Activated T-cell treated with anti-CD3 and anti-CD28 coated beads for 1 hour (primary cell): ENCODE measurements at places on chromosomes 3 and 15.

DNA sequence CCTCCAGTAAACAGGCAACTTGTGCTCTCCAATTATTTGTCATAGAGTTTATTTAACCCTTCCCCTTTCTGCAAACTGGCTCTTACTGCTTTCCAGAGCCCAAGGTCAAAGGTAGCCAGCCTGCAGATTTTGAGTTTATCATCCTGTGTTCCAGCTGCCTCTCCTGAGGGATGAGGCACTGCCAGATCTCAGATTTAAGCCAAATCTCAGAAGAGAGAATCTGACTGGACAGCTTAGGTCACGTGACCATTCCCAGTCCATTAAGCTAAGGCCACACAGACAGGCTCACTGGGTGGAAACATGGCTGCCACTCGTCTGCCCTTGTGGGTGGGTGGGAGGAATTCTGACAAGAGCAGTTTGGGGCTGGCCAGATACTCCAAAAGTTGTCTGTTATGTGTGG, 8.6 kb upstream of the SIAH2 start:
- no peak for DNase-seq

- no peak for DNase-seq
These were observed 2.0 kb upstream of the CLDN16 start for GRCh38 chr3:190385731-190386688.

- DNase-seq, result no peak
These were observed 116.3 kb downstream of the MEX3B start for GRCh38 chr15:81929557-81929956.

DNA sequence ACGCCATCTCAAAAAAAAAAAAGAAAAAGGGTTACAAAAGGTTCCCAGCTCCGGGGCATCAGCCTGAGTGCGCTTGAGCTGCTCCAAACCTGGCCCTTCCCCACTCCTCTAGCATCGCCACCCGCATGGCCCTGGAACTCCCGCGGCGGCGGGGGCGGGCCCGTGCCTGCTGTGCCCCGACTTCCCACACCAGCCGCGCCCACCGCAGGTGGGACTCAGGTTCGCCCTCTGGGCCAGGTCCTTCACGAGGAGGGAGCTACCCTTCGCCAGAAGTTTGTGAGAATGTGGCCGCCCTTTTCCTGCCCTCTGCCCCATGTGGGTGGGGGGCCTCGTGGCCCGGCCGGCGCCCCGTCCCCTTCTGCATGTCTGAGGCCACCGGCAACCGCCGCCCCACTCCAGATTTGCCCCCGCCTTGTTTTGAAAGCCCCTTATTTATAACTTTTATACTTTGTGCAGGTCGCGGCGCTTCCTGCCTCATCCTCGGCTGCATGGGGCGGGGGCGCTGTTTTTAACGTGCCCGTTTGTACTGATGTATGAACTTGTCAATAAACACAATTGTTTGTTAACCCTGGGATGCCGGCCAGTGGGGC, 507 bp upstream of the JMJD7 start:
- DNase-seq, result no peak

DNA sequence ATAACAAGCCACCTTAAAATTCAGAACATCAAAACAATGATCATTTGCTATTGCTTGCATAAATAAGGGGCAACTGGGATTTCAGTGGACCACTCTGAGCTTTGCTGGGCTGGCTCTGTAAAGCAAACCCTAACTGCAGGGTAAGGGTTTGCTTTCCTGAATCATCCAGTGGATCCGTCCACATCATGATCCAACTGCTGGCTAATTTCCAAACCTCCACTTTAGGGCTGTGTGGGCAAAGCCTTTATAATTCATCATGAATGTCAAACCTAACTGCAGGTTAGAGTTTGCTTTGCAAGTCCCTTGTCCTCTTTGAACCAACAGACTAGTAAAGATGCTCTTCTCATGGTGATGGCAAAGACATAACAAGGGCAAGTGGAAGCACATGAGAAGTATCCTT, 76.1 kb downstream of the SYNPR start:
- DNase-seq, result no peak

DNA sequence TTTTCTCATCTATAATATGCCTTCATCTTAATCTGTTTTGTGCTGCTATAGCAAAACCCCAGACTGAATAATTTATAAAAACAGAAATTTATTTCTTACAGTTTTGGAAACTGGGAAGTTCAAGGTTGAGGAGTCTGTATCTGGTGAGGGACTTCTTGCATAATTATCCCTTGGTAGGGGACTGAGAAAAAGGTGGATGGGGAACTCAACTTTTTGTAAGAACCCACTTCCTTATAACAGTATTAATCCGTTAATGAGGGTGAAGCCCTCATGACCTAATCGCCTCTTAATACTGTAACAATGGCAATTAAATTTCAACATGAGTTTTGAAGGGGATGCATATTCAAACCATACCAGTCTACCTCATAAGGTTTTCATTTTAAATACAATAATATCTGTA, 17.4 kb upstream of the MYH15 start:
- DNase-seq, result no peak

DNA sequence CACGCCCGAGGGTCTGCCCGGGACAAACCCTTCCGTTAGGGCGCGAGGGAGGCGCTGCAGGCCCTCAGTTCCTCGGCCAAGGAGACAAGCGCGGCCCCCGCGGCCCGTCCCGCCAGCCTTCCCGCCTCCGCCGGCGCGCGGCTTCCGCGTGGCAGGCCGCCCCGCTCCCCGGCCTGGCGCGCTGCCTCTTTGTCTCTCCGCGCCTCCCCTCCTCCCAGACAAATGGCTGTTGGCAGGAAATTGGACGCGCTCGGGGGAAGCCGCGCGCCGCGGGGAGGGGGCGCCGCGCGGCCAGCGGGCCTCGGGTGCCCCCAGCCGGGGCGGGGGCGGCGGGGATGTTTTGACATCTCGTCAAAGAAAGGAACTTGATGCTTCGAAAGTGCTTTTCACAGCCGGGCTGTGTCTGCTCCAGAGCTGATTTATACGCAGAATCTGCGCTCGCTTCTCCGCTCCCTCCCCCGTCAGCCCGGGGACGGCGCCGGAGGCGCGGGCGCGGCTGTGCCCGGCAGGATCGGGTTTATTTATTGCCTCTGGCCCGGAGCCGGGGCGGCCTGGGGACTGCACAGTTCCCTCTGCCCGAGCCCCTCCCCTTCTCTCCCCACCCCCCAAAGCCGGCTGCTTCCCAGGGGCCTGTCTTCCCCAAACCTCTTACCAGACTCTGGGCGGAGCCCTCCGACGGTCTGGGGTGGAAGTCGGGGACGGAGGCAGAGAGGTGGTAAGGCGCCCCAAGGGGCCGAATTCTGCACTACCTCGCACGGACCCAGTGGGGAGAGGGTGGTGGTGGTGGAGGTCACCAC, 20.7 kb downstream of the SHF start:
- DNase-seq, result peak; percentile 68

DNA sequence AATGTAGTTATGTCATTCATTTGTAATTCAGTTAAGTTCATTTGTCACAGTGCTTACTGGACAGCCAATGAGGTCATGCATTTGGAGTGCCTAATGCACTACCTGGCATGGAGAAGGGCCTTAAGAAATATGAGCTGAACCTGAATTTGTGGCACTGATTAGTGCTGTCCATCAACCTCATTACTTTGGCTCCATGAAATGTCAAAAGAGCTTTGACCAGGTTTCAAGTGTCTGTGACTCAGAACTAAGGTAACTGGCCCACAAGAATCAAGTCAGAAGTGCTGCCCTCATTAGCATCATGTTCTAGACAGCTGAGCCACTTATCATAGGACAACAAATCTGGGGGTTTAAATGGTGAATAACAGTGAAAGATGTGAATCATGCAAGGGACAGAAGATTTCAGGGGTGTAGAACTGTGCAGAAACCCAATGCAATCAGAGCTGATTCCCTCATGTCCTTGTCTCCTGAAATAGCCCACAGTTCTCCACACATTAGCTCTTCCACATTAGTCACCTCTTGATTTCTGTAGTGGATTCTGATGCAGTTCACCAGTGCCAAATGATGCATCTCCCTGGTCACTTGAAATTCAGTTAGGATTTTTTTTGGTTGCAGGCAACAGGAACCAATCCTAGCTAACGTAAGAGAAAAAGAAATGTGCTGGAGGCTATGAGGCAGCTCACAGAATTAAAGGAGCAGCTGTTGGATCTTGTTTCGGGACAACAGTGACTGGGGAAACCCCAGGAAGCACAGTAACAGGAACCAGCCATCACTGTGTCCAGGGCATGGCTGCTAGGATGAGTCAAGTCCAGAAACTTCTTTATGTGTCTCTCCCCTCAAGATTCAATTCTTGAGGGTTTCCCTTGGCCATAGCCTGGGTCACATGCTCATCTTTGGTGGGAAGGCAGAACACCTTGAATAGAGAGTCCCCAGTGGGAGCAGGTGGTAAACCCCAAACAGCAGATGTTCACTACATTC, 38.7 kb downstream of the CHST2 start:
- no peak for DNase-seq

- no peak for DNase-seq
These were observed 76.8 kb downstream of the BDH1 start for GRCh38 chr3:197478746-197479668.

- DNase-seq, result peak; percentile 31
These were observed 63.5 kb upstream of the CLDN18 start for GRCh38 chr3:137946356-137946973.

GRCh38 chr15:22979238-22980188, 655 bp downstream of the CYFIP1 start:
- DNase-seq, result no peak

DNA sequence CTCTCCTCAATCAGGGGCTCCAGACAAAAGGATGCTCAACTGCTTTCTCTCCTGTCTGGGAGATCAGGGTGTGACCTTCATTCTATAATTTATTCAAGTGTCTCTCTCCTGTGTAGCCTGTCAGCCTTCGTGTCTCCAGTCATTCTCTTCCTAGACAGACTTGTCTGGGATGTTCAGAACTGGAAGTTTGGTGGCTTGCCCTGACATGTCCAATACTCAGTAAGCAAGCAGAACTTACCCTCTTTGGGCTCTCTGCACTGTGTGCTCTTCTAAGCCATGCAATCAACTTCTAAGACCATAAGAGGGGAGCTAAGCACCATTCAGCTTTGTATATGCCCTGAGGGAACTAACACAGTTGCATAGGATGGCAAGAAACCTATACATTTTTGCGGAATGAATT, 14.1 kb downstream of the ACKR2 start:
- DNase-seq, result no peak

DNA sequence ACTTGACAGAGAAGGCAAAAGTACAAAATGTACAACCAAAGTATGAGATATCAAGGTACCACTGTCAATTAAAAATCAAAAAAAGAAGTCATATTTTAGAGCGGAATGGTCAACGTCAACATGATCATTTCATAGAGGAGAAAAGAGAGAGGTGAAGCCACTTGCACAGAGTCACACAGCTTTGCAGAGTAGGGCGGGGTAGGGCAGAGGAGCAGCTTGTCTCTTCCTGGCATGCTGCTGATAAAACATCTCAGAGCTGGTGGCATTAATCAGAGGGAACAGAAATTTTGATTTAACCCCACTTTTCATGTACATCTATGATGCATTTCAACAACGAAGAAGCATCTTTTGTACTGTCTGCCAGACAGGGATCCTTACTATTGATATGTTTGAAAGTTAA, 5.2 kb upstream of the IGF1R start:
- DNase-seq, result no peak

GRCh38 chr15:40266828-40267304, 16.0 kb downstream of the ANKRD63 start:
- no peak for DNase-seq

GRCh38 chr15:36903922-36904556, 196.3 kb downstream of the MEIS2 start:
- DNase-seq, result no peak

DNA sequence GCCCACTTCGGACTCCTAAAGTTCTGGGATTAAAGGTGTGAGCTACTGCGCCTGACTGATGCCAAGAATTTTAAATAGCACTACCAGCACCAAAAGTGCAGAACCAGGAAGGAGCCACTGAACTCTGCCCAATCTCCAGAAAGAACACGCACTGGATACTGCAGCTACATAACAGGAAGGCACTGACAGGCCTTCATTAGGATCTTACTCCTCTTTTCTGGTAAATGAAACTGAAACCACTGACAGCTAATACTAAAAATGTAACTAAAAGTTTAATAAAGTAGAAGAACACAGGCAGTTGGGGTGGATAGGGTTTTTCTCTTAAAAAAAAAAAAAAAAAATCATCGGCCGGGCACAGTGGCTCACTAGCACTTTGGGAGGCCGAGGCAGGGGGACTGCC, 74.1 kb upstream of the CHRM5 start:
- DNase-seq, result no peak

- no peak for DNase-seq
These were observed 875.1 kb downstream of the NSUN3 start for GRCh38 chr3:94937980-94938379.

DNA sequence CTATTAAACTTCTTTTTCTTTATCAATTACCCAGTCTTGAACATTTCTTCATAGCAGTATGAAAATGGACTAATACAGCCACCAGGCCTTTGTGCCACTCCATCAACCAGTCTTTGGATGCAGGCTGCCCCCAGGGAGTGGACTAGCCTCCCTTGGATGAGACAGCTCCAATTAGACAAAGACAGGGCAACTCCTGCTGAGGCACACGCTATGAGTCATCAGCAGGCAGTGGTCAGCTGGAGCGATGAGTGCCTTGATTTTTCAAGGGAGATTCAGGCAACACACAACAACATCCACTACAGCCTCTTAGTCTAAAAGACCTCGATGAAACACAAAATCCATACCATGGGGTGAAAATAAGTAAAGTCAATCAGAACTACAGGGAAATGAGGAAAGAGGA, 160.1 kb downstream of the ARRDC4 start:
- no peak for DNase-seq

GRCh38 chr3:51988286-51989146, 5.2 kb downstream of the ACY1 start:
- DNase-seq, result no peak

DNA sequence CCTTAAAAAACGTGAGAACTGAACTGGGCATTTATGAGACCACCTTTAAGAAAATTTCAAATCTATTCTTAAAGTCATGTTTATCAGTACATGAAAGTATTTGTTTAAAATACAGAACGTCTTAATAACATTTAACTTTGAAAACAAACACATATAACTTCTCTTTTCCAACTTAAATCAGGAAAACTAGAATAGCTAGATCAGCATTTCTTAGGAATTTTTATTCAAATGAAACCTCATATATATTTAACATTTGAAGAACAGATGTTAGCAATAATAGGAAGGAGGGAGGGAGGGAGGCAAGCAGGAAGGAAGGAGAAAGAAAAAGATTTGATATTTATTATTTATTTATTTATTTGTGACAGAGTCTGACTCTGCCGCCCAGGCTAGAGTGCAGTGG, 120.2 kb downstream of the NR1I2 start:
- DNase-seq, result no peak

DNA sequence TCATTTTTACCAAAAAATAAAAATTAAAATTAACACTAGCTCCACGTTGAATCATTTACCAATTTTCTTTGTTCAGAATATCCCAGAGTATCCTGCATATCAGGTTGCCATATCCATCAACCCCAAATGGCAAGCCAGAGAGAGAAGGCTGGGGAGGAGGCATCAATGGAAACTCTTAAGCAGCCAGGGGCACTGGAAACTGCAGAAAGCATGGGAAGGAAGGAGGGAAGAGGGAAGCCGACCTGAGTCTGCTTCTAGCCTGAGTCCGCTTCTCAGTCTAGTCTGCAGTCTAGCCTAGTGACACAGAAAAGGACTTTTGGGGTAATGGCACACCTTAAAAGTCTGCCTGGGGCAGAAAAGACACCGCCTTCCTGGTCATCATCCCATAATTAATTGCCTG, 1.6 kb upstream of the MTHFS start:
- DNase-seq, result no peak

GRCh38 chr3:63353383-63353782, 75.3 kb downstream of the SYNPR start:
- no peak for DNase-seq
